ENCODE measurements at places on chromosomes 2 and 18.

- DNase-seq = no peak
These were observed 216.9 kb upstream of the VWC2L start for GRCh38 chr2:214193943-214194342.

GRCh38 chr2:26541401-26542193 is 63.7 kb upstream of the OTOF start:
- no peak for DNase-seq

DNA sequence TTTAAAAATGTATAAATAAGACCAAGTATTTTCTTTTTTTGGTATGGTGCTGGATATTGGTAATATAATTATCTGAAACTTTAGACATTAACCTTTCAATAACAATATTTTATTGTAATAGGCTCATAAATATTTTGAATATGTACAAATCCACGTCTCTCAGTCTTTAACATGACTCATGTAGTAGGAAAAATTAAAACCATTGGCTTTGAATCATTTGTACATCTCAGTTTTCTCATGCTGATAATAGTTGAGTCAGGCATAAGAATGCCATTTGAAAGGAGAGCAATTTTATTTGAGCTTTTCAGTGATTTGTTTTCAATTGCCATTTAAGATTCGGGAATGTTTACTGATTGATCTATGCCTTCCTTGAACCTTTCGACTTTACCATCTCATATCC is 364.8 kb downstream of the TGIF1 start:
- no peak for DNase-seq

DNA sequence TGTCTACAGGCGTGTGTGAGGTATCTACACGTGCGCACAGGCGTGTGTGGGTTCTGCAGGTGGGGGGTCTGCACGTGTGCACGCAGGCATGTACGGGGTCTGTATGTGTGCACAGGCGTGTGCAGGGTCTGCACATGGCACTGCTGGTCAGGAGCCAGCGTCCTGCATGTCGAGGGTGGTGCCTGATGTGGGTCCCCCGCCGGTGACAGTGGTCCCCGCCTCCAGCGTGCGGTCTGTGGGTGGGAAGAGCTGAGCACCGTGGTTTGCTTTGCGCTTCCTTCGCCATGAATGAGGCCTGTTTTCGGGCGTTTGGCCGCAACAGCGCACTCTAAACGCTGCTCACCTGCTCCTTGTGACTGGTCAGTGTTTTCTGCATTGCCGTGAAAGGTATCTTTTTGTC is 57.2 kb downstream of the CTDP1 start:
- no peak for DNase-seq

DNA sequence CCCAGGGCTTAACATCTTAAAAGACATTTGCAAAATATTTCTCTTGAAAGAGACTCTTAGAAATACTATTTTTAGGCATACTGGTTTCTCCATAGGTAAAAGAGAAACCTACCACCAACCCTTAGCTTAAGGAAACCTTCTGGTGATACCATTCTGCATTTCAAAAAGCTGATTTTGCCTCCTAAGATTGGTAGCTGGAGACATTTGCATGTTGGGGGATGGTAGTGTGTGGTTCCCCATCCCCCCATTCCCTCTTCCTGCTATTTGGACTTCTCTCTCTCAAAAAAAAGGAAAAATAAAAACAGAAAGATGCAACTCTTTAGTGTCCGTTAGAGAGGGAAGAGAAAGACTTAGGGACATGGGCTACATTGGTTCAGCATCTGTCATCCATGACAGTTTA is 4.2 kb downstream of the LRRTM1 start:
- no peak for DNase-seq

DNA sequence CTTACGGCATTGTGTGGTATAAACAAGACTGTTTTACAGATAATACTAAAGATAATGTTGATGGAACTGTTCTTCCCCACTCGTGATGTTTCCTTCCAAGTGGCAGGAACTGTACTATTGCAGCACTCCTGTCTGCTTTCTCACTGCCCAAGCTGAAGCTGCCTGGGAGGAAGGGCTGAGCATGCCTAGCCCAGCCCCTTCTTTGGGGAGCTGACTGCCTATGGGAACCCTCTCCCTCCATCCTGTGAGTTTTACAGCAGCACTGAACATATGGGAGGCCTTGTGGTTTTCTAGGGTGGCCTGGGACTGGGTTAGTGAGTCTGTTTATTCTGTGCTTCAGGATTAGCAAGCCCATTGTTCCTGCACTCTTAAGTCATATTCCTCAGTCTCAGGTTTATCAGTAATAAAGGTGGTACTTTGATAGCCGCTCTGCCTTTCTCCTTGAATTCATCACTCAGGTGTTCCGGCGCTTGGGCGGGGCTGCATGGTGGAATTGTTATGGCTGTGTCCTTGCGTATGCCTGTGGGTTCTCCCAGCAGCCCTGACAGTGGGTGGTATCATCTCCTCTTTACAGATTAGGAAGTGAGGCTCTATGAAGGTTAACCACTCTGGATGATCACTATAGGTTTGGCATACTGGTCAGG is 379.7 kb downstream of the PTPRM start:
- no peak for DNase-seq

- no peak for DNase-seq
These were observed 7.8 kb upstream of the PRKAG3 start for GRCh38 chr2:218839430-218839829.

GRCh38 chr18:78006006-78006773 is 756.5 kb downstream of the GALR1 start:
- no peak for DNase-seq

DNA sequence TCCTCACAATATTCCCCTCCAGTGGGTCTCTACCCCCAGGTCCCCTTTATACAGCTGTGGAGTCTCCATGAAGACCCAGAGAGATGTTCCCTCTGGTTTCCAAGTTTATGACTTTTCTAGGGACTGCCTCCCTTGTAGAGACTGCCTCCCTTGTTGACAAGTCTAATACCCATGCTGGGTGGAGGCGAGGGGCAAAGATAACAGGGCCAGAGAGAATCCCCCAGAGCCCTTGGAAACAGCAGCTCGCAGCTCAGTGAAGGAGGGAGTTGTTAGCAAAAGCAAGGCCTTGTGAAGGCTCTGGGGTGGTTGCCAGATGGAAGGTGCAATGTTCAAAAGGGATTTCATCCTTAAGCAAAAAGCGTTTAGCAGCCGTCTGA is 75.0 kb upstream of the GATA6 start:
- no peak for DNase-seq

DNA sequence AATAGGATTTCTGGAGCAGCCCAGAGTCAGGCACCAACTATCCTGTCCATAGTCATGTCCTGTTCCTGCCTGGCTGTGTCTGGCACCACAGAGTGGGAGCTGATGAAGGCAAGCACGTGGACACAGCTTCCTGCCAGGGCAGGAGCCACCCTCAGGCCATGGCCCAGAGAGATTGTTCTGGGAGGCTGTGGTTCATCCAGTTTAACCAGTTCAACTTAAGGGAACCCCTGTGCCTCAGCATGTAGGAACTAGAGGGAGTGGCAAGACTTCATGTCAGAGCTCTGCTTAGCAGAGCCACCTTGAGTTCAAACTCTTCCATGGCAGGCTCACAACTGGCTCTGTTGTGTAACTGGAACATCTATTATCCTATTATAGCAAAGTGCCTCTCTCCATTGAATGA is 73.2 kb upstream of the NCKAP5 start:
- DNase-seq = no peak

GRCh38 chr2:32756074-32756727 is 128.4 kb downstream of the TTC27 start:
- DNase-seq = no peak
